Putamen (tissue), 1 donor: ENCODE measurements at places on chromosomes 3 and 15.

GRCh38 chr15:58163985-58164384 lies 25.8 kb downstream of the AQP9 start:
- no peak for DNase-seq

GRCh38 chr3:143507735-143508580 lies 340.3 kb downstream of the SLC9A9 start:
- no peak for DNase-seq

GRCh38 chr3:65733459-65733858 lies 305.3 kb downstream of the MAGI1 start:
- no peak for DNase-seq

GRCh38 chr15:98154863-98155262 lies 194.4 kb downstream of the ARRDC4 start:
- DNase-seq, result no peak

GRCh38 chr3:101852983-101853840 lies 3.9 kb downstream of the NFKBIZ start:
- DNase-seq, result no peak

GRCh38 chr15:91146728-91147127 lies 46.7 kb downstream of the SV2B start:
- DNase-seq, result no peak

GRCh38 chr3:14340960-14341708 lies 61.3 kb upstream of the SLC6A6 start:
- no peak for DNase-seq

DNA sequence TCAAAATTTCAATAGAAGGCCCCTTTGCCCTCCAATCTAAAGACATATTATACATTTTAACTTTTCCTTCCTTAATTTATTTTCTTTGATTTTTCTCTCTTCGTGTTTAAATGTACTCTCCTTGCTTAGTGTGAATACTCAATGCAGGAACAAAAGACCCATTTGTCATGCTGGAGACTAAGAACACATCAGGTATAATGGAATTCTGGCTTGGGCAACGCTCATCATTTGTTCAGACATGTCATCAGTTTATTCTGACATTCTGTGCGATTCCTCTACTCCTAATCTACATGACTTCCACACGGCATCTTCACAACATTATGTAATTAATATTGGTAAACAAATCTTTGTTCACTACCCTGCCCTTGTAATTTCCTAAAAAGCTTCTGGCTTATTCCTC lies 136.6 kb upstream of the LRRN1 start:
- DNase-seq, result no peak

DNA sequence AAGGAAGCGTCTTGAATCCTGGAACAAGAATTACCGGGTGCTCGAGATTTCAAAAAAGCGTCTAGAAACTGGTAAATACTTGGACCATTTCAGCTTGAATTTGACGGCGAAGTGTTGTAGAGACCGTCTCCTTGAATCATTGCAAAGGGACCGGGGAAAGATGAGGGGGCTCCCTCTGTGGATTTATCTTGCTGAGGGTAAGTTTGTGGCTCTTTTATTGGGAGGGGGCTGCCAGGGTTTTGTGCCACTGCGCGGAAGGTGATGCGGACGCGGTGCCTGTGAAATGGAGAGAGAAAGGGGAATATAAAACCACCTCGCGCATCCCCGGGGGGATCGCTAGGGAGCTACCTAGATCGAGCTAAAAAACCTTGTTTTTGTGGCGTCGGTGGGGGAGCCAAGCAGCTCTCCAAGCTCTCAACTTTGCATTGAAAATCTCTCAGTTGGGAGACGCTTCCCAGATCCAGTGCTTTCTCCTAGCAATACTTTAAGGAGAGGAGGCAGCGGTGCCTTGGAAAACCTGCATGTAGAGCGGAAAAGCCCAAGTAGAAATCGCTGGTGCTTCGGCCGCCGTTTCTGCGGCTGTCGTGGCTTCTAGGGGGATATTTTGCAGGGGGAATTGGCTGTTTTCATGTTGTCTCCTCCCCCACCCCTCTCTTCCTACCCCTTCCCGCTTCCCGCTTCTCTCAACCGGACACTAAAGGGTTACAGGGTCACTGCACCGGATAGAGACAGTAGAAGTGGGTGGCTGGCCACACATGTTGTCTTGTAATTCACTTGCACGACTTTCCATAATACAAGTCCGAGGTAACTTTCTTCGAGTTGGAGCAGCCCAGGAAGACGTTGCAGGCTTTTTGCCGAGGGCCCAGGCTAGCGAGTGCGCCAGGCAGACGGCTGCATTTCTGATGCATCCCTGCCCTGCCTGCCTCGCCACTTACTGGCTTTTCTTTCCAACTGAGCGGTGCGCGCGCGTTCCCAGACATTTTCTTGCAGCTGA lies 187.6 kb downstream of the NLGN1 start:
- DNase-seq, result peak; percentile 44

GRCh38 chr3:76242886-76243753 lies 457.8 kb upstream of the ZNF717 start:
- no peak for DNase-seq

DNA sequence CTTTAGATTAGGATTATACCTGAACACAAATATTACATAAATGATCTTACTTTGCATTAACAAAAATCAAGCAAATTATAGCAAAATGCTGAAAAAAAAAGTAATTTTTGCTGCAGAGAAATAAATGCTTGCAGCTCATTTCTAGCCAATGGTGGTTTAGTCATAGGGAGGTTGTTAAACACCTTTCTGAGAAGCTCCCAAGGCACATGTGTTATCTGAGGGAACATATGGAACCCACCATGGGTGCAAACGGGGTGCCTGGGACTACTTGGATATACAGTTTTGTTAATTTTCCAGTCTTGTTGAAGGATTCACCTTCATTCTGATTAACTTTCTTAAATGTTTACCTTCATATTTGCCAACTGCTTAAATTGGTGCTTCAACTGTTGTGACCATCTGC lies 8.9 kb upstream of the RAMAC start:
- DNase-seq, result no peak

- no peak for DNase-seq
Measured at GRCh38 chr3:152581951-152582350, 253.0 kb upstream of the P2RY1 start.

DNA sequence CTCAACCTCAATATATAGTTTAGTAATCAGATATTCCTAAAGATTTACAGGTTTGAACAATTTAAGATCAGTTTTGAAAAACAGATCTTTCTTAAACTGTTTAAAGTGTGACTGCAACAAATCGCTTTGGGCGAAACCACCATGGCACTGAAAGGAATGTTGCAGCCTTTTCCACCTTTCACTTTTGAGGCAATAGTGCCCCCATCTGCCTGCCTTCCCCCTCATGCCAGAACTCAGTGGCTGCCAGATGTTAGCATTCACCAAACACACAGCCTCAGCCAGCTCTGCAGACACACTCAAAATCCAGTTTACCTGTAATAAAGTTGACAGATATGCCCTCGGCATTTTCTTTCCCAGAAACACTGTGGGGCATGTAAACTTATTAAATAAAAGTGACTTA lies 3.3 kb downstream of the LYSMD4 start:
- no peak for DNase-seq

GRCh38 chr3:177295116-177295515 lies 97.8 kb upstream of the TBL1XR1 start:
- no peak for DNase-seq

DNA sequence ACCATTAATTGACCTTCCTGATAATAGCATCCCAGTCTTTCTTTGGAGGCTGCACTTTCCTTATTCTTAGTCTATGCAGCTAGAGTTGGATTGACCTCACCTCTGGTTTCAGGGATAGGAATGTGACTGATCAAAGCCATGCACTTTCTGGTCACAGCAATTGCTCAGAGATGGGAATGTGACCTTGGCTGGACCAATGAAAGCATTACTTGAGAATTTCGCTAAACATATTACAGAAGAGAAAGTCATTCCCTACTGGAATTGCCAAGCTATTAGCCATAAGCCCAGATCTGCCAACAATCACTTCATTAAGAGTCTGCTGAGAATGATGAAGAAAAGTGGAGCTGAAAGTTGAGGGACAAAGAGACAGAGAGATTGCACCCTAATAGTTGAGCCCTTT lies 32.7 kb downstream of the RTP1 start:
- DNase-seq, result no peak

DNA sequence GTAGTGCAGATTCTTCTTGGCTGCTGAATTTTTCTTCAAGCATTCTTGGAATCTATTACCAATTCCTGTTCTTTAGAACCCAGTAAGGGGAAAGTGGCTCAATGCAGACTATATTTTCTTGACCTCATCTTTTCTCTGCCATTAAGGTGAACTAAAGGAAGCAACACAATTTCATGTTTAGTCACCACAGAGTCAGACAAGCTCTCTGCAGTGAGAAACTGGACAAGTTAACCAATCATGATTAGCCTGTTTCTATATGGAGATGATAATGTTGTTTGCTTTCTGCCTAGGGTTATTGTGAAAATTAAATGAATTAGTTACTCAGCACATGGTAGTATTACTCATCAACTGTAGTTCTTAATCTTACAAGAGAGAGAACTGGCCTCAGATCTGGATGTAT lies 1075.1 kb downstream of the AGBL1 start:
- no peak for DNase-seq

GRCh38 chr3:142180761-142181362 lies 31.5 kb upstream of the TFDP2 start:
- DNase-seq, result peak; percentile 2

GRCh38 chr3:64016941-64017620 lies 6.2 kb downstream of the PSMD6 start:
- DNase-seq, result no peak

DNA sequence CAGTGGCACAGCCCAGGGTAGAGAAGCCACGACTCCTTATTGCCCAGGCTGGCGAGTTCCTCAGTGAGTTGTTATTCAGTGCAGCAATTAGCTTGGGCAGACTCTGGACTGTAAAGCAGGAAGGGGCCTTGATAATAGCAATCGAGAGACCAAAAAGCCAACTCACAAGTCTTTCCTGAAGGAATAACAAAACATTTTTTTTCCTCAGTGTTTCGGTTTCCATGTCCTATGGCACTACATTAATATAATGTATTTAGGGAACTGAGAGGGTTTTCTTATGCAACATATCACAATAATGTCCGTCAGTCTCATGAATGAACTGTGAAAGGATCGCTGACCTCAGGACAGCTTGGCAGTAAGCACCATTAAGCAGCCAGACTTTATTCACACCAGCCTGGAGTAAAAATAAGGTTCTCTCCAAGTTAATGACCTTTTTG lies 248.9 kb upstream of the TBL1XR1 start:
- no peak for DNase-seq

GRCh38 chr15:33737687-33738601 lies 230.4 kb upstream of the CHRM5 start:
- DNase-seq, result peak; percentile 16

DNA sequence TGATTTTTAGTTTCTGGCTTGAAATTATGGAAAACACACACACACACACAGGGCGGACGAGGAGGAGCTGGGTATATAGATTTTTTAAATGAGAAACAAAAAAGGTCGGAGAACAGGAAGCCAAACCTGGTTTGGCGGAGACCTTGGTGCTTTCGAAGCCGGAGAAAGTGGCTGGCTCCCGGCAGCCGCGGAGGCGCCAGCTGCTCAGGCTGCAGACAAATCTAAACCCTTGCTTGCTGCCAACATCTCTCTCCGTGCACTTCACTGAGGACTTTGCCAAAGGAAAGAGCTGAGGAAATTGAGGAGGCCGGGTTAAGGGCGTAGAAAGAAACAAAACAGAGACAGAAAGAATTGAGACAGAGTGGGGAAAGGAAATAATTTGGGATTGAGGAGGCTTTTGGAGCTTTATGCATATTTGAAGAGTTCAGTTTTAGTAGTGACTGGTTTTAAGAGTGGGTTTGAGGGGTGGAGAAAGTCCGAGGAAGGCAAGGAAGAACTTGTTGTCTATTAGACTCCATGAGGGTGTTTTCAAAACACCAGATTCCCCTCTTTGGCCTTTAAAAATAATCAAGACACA lies 2.2 kb downstream of the ZIC1 start:
- DNase-seq, result no peak

- DNase-seq, result no peak
Measured at GRCh38 chr3:26281284-26281985, 341.1 kb upstream of the LRRC3B start.

DNA sequence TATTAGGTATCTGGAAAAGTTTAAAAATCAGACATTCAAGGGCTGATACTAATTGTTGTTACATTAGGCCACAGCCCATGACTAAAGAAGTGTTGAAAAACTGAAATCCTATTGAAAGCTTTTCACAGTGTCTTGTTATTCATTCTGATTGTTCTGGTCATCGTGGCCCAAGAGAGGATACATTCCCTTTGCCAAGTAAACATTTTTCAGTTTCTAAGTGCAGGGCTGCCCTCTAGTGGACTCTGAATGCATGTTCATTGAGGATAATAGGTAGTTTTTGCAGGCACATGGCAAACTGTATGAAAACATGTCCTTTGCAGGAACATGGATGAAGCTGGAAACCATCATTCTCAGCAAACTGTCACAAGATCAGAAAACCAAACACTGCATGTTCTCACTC lies 181.1 kb downstream of the MYRIP start:
- DNase-seq, result no peak
